CD4-positive, alpha-beta T cell treated with Interleukin-4 for 4 hours (primary cell): ENCODE measurements at places on chromosomes 1 and 21.

- no peak for DNase-seq
Observed at GRCh38 chr1:60620087-60620486, 462.3 kb upstream of the NFIA start.

DNA sequence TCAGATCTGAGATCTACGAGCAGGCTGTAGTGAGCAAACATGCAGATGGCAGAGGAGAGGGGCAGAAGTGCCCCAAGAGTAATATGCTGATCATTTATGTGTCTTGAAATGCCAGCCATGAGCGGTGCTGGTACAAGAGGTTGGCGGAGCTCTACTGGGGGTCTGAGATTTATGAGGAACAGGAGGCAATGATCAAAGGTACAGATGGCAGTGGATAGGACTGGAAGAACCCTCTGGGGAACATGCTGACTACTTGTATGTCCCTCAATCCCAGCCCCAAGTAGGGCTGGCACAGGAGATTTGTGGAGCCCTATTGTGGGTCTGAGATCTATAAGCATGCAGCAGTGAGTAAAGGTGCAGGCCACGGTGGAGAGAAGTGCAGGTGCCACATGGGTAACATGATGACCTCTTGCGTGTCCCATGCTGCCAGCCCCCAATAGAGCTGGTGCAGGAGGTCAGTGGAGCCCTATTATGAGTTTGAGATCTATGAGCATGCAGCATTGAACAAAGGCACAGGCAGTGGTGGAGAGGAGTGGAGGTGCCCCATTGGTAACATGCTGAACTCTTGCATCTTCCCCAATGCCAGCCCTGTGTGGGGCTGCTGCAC is 97.2 kb upstream of the ZNF678 start:
- no peak for DNase-seq

GRCh38 chr1:170261669-170262068 is 115.9 kb downstream of the NTMT2 start:
- DNase-seq = no peak

- DNase-seq = no peak
Observed at GRCh38 chr1:17819129-17819802, 64.1 kb downstream of the ACTL8 start.

DNA sequence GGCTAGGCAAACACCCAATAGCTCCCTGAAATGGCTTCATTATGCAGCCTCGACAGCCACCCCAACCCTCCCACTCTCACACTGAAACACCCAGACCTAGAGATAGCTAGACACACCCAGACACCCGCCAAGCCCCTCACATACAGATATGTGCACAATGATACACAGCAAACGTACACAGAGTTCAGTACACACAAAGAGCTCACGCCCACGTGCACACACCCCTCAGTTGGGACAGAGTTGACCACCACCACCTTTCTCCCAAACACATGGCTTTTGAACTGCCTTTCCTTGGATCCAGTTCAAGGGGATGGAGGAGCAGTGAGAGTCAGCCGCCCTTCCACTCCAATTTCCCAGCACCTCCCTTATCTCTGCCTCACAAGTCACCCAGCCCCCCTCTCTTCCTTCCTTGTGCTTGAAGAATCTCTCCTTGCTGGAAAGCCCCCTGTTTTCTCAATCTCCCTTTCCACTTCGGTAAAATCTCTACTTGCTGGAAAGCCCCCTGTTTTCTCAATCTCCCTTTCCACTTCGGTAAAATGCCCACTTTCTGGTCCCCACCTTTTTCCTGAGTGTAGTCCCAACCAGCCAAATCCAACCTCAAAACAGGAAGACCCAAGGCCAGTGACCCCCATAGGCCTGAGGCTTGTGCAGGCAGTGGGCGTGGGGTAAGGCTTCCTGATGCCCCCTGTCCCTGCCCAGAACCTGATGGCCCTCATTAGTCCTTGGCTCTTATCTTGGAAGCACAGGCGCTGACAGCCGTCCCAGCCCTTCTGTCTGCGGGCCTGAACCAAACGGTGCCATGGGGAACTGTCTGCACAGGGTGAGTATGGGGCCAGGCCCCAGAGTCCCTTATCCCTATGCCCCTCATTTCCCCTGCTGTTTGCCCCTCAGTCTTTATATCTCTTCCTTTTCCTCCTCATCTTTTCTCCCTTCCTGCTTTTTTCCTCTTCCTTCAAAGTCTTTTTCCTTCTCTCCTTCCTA is at the start of gene ACKR1:
ACKR1 (plus strand) TSS at position 715 of the 981 bp plus-strand sequence; CDS start at position 800, 85 bp downstream.
- DNase-seq = no peak

DNA sequence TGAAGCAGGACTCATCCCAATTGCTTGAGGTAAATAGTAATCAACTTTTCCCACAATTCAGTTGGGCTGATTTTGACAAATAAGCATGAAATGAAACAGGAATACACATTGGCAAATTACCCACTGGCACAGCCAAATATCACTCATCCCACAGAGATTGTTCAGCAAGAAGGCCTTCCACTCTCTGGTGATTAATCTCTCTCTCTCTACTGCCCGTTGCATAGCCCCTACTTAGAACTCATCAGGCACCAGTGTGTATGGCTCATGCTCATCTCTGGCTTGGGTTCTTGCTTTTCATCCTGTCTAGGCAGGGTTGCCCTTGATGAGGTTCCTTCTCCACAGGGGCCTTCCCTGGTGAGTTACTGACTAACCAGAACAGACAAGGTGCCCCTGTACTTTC is 1.1 kb downstream of the BSDC1 start:
- no peak for DNase-seq

- DNase-seq = peak; percentile 46
Observed at GRCh38 chr1:17212487-17213121, 7.7 kb downstream of the PADI1 start.

- no peak for DNase-seq
Observed at GRCh38 chr1:165942927-165943597, 115.6 kb downstream of the UCK2 start.

- no peak for DNase-seq
Observed at GRCh38 chr1:72013161-72013560, 269.2 kb downstream of the NEGR1 start.

DNA sequence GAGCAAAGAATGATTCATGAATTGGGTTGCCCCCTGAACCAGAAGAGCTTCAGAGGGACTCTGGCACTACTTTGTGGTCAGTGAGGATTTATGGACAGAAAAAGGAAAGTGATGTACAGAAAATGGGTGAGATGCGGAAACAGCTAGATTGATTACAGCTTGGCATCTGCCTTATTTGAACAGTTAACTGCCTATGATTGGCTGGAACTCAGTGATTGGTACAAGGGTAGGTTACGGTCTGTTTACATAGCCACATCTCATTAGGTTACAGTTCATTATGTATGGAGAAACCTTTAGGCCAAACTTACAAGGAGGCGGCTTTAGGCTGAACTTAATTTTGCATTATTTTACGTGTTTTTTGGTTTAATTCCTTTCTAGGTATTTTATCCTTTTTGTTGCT is 29.0 kb upstream of the RHOU start:
- DNase-seq = no peak

- no peak for DNase-seq
Observed at GRCh38 chr1:171783816-171784530, 2.5 kb downstream of the METTL13 start.

DNA sequence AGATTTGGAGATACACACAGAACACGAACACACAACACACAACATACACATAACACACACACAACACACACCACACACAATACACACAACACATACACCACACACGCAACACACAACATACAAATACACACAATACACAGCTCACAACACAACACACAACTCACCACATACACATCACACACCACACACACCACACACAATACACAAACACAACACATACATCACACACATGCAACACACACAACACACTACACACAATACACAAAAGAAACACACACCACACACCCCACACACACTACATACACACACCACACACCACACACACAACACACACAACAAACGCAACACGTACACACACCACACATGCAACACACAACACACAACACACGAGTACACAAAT is 29.1 kb upstream of the C1orf174 start:
- DNase-seq = no peak

GRCh38 chr1:24536391-24536840 is 19.5 kb upstream of the NCMAP start:
- DNase-seq = peak; percentile 69

- no peak for DNase-seq
Observed at GRCh38 chr21:41360072-41360821, 1.6 kb upstream of the MX2 start.

- no peak for DNase-seq
Observed at GRCh38 chr1:110449661-110450651, 993 bp upstream of the PROK1 start.

DNA sequence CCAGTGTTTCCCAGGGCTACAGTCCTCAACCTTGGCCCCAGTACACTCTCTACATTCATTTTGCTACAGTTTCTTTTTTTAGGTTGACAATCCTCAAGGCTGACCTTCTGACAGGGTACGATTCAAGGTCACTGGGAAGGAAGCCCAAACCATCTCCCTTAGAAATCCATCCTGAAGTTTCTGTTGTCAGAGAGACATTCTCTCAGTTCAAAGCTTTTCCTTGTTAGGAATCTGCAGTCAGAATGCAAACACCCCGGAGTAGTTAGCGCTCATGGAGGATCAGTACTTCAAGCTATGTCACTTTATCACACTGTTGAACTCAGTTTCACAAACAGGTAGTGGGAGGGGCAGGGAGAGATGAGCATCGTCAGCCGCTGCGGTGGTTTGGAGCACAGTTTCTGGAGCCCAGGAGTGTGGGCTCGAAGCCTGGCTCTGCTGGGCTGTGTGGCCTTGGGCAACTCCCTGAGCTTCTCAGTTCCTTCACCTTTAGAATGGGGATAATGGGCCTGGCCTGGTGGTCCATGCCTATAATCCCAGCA is 4.2 kb downstream of the SLC2A5 start:
- DNase-seq = no peak
